ENCODE measurements at places on chromosomes 6 and 20.

DNA sequence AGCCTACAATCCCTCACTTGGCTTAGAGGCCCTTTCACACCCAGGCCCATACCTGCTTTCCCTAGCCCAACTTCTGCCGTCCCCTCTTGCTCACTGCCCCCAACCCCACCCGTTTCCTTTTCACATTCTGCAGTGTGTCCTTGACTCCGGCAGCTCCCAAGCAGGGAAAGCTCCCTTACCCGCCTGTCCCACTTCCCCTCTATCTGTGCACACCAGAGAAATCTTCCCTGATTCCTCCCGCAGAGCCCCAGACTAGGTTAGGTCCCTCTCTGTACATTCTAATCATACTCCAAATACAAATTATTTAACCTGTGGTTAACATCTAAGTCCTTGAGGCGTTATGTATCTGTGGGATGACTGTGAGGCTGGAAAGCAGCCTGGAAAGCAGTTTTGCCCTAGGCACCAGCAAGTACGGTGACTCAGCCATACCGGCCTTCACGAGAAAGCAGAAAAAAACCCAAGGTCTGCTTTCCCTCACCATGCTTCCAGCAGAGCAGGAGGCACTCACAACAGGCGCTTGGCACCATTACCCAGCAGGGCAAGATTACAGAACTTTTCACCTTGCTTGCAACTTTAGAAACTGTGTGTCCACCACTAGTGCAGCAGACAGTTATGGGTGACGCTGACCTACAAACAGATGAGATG lies 22.3 kb downstream of the ELOVL5 start:
- no peak for DNase-seq

- no peak for DNase-seq
These were observed 4.1 kb downstream of the AARS2 start for GRCh38 chr6:44309092-44309491.

- DNase-seq, result no peak
These were observed 18.0 kb downstream of the APCDD1L start for GRCh38 chr20:58497076-58497641.

GRCh38 chr6:83985308-83985713 lies 48.3 kb upstream of the MRAP2 start:
- DNase-seq, result no peak

DNA sequence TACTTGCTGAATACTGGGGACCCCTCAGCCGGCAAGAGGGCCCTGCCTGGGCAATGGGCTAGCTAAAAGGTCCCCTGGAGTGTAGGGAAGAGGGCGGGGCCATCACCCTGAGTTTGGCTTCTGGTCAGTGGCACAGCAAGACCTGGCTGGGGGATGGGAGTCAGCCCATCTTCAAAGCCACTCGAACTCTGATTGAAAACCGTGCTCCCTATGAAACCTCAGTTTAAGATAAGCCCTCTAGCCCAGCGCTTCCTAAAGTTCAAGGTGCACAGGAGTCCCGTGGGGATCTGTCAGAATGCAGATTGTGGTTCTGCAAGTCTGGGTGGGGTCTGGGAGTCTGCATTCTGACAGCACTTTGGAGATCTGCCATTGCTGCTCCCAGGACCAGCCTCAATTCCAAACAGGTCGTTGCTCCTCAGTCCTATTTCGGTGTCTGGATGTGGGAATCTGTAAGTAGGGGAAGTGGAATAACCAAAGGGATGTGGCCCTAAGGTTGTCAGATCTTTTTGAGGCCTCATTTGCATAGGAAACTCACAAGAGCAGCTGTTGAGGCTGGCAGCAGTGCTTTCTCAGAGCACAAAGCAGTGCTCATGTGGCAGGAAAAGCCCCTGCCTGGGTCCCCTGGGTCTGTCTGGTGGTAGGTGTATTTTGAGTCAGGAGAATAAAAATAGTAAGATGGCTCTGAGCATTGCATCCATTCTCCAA lies 85.3 kb upstream of the SCP2D1 start:
- no peak for DNase-seq

DNA sequence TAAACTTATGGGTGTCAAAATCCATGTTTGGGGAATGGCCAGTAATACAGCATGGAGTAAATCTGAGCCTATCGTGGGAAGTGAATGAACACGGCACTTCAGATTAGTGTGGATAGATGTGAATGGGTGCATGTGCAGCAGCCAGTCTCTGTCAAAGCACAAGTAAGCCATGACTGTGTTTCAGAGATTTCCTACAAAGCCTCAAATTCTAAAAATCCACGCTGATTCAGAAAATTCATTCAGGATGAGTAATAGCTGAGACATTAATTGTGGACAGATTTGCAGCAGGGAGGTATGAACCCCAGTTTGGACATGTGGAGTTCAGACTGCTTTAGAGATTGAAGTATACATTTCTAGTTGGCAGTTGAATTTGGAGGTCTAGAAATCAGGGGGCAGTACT lies 115.1 kb downstream of the QKI start:
- DNase-seq, result no peak

DNA sequence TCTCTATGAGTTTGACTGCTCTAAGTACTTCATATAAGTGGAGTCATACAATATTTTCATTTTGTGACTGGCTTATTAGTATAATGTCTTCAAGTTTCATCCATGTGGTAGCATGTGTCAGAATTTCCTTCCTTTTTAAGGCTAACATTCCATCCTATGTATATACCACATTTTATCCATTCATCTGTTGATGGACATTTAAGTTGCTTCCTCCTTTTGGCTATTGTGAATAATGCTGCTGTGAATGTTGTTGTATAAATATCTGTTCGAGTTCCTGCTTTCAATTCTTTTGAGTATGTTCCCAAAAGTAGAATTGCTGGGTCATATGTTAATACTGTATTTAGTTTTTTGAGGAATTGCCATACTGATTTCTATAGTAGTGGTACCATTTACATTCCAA lies 79.5 kb downstream of the PTPRA start:
- no peak for DNase-seq

DNA sequence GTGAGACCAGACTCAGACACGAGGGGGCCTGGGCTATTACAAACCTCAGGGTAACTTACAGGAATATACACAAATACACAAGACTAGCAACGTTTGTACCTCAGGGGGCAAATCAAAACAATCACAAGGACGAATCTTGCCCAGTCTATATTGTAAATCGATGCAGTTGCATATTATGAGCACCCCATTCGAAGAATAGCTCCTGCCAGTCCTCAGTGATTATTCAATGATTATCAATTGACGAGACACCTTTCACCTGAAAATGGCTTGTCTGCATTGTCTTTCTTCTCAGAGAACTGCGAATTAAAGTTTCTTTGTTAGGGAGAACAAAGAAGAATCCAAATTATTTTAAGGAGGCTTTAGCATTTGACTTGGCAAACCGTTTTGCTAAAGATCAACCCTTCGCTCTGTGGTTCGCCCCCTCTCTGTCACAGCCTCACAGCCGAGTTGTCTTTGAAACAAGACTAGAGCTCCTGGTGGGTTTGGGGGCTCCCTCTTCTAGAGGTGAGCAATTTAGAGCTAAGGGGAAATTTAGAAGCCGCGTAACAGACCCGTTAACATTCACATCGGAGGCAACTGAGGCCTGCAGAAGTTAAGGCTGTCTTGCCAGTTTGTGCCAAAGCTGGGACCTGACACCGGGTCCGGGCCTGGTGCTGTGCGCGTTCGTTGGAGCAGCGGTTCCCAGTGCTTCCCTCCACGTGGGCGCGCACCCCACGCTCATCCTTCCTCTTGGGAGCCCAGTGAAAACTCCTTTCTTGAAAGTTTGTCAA lies 24.9 kb upstream of the MAP3K7 start:
- DNase-seq, result no peak

DNA sequence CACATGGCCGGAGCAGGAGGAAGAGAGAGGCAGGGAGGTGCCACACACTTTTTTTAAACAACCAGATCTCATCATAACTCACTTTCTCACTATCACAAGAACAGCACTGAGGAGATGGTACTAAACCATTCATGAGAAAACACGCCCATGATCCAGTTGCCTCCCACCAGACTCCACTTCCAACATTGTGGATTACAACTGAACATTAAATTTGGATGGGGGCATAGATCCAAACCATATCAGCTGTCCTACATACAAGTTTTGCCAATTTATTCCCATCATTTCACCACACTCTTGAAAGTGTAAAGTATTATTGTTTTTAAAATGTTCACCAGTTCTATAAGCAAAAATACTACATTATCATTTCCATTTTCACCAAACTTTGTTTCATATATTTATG lies 33.9 kb upstream of the VGLL2 start:
- DNase-seq, result no peak

DNA sequence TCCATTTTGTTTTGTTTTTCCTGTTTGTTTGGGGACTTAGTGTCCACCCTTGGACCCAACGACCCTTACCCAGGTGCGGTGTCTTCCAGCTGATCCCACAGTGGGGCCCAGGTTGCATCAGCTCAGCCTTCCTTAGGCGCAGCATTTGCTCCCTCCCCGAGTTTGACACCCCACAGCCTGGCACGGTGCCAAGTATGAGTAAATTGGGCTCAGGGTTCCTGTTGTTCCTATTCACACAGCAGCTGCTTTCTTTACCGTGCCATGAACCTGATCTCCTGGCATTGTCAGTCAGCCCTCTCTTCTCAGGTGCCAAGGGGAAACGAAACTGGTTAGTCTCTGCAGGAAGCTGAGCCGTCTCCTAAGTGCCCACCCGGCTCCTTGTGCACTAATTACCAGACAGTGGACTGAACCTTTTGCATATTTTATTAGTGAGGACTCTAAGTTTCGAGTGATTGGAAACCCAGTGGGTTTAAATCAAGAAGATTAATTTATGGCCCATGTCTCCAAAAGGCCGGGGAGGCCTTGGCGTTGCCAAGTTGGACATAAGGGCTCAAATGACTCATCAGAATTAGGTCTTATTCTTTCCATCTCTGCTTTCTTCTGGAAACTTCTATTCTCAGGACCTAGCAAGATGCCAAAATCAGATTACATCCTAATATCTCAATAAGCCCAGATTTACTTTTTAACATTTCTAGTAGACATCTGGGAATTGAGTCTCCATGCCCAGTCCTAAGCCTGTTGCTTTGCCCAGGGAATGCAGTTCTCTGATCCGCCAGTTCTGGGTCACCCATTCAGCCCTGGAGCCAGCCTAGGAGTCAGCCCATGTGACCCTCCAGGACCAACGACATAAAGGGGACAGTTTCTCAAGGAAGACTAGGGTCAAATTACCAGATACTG lies 68.8 kb downstream of the TSHZ2 start:
- no peak for DNase-seq
